Activated CD8-positive, alpha-beta memory T cell treated with anti-CD3 and anti-CD28 coated beads, Interleukin-2, amount 10 ng/mL, durations not matched to agents 7 days and 5 days (primary cell): ENCODE measurements at places on chromosomes 12 and 14. TPM values are rescaled to one million over a fixed set of nuclear protein-coding genes. Genes with fewer than 3 reads are reported as not detected.

NUAK1 gene
- not detected for total RNA-seq

JKAMP gene
- 25.0 TPM for total RNA-seq

ASCL1 gene
- not detected for total RNA-seq

RASSF9 gene
- total RNA-seq, result not detected

CEP290 gene
- 13.3 TPM for total RNA-seq
